ENCODE measurements at places on chromosomes 3 and 15. TPM values are rescaled to one million over a fixed set of nuclear protein-coding genes. Genes with fewer than 3 reads are reported as not detected.

Gene CCDC191
- total RNA-seq = 1.0 TPM

Gene DNAJA4
- total RNA-seq = 2.0 TPM

Gene MNS1
- total RNA-seq = 3.4 TPM

Gene SMARCC1
- 39.8 TPM for total RNA-seq

Gene PLA2G4E
- not detected for total RNA-seq

Gene AGTR1
- 2.8 TPM for total RNA-seq

Gene GJD2
- not detected for total RNA-seq

Gene CTDSPL
- 16.8 TPM for total RNA-seq

Gene ZNF106
- total RNA-seq = 20.2 TPM

Gene SKOR1
- not detected for total RNA-seq

Gene RARB
- total RNA-seq = 8.7 TPM

Gene LSMEM2
- not detected for total RNA-seq

Gene THAP10
- total RNA-seq = 7.1 TPM

Gene CATSPER2
- total RNA-seq = 0.15 TPM

Gene PATL2
- total RNA-seq = not detected

Gene KY
- total RNA-seq = not detected

Gene SCAMP2
- 52.6 TPM for total RNA-seq

Gene GTF2E1
- total RNA-seq = 8.0 TPM

Gene AHSG
- total RNA-seq = not detected

Gene BNC1
- total RNA-seq = 7.1 TPM

Gene TPRG1
- not detected for total RNA-seq

Gene HRH1
- 5.4 TPM for total RNA-seq

Gene OR5H14
- total RNA-seq = not detected

Gene P2RY13
- total RNA-seq = not detected

Gene CDHR4
- total RNA-seq = not detected

Gene MUC20
- total RNA-seq = 0.15 TPM

Gene NRG4
- not detected for total RNA-seq

Gene ERICH6
- not detected for total RNA-seq

Gene KIF23
- total RNA-seq = 55.4 TPM

Gene SPINK8
- not detected for total RNA-seq

Gene MESP1
- total RNA-seq = 0.45 TPM

Gene GOLGA8N
- 0.84 TPM for total RNA-seq

Gene BCL2A1
- total RNA-seq = not detected
